ENCODE measurements at places on chromosomes 13 and 19.
A peak's percentile ranks its signal among the peaks of the same experiment; 100 is the strongest.

GRCh38 chr19:23817519-23817918 is 58.8 kb upstream of the ZNF681 start:
- no peak for DNase-seq

DNA sequence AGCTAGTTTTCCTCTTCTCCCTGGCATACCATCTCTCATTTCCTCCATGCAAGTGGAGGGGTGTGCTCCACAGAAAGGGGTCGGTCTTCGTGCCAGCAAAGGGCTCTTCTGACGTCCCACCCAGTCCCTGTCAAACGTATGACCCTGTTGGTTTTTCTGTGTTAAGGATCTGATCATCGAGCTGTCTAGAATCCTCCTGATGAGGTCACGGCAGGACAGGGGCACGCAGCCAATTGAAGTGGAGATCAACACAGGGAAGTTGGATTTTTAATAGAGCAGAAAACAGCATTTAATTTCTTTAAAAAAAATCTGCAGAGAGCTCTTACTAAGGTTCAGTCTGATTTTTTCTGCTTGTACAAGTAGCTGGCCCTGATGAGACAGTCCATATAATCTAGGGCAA is 339.4 kb downstream of the TEX29 start:
- no peak for DNase-seq

GRCh38 chr13:114105521-114106225 is 26.8 kb downstream of the RASA3 start:
- no peak for DNase-seq

GRCh38 chr13:24716446-24716845 is 36.2 kb downstream of the ATP12A start:
- DNase-seq: no peak

- DNase-seq: no peak
Observed at GRCh38 chr19:38049105-38049649, 142.2 kb downstream of the SIPA1L3 start.

DNA sequence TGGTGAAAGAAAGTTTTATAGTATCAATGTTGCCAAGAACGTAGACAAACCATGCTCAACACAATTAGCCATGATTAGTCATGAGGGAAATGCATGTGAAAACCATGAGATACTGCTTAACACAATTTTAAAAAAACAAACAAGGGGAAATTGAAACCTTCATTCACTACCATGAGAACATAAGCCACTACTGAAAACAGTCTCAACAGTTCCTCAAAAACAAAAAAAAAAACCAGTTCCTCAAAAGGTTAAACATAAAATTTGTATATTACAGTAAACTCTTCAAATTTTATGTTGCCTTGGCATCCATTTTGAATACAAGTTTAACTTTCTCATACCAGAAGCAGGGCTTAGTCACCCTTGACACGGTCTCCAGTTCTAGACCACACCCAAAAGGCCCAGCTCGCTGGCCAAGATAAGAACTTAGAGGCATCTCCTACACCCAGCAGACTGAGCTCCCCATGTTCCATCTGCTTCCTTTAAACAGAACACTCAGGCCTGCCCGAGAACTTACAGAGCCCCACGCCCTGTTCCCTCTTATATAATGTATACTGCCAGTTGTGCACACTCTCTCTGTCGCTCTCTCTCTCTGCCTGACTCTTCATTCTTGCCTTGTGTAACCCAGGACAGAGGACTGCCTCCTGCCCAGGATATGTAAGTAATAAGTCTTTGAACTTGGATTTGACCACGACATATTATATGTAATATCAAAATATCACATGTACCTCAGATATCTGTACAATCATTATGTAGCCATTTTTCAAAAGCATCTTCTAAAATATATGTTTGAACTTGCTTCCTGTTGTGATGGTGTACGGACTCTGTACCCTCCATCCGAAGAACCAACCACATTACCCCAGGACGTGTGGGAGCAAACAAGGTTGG is 67.4 kb downstream of the STK24 start:
- no peak for DNase-seq

GRCh38 chr13:21000647-21001046 is 60.7 kb downstream of the LATS2 start:
- no peak for DNase-seq

DNA sequence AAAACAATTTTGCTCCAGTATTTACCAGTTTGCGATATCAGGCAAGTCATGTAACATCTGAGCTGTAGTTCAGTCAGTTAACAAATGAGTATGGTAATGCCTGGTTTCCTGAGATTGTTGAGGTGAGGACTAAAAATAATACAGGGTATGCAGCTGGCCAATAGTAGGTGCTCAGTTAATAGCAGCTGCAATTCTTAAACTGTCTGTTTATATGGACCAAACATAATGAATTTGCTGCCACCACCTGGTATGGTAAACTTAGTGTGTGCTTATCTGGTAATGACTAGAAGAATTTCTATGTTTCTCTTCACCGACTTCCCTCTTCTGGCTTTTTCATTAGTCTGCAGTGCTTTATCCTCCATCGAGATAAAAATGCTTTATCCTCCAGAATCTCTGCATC is 9.1 kb downstream of the ZMYM2 start:
- no peak for DNase-seq

- no peak for DNase-seq
Observed at GRCh38 chr13:95304453-95304852, 3.2 kb upstream of the ABCC4 start.

DNA sequence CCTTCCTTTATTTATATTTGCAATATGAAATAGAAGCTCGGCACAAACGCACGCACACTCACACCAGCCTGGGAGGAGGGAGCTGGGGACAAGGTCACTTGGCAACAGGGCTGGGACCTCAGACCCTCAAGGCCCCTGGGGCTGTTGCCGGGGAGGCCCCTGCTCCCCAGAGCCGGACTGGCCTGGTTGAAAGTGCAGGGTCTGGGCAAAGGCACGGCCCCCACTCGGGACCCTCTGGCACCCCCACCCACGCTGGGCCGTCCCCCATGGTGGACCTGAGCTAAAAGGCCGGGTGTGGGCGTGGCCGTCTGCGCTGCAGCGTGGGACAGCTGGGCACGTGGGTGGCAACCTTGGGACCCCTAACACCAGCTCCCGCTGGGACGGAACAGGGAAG is 1.2 kb upstream of the TMEM86B start:
- DNase-seq: no peak

- peak; percentile 33 for DNase-seq
Observed at GRCh38 chr13:20702915-20703779, at the start of gene IL17D. Gene IL17D (plus strand): TSS chr13:20703699. CDS start chr13:20704002, 303 bp downstream.

DNA sequence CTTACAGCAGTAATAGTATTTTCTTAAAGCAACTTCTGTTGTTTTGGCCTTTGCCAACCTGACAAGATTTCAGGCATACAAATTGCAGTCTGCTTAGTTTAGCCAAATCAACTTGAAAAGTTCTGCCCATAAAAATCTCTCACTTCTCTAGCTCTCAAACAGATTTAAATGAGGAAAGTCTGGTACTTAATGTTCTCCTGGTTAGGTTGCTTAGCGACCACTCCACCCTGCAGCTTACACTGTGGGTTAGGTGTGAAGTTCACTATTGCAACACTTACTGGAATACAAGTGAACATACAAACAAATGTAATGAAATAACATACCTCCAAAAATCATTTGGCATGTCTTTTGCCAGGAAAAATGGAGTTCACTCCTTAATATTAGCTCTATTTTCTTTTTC is 178.7 kb upstream of the PCDH9 start:
- no peak for DNase-seq

GRCh38 chr13:43054803-43055802 is 31.7 kb downstream of the DNAJC15 start:
- DNase-seq: no peak

DNA sequence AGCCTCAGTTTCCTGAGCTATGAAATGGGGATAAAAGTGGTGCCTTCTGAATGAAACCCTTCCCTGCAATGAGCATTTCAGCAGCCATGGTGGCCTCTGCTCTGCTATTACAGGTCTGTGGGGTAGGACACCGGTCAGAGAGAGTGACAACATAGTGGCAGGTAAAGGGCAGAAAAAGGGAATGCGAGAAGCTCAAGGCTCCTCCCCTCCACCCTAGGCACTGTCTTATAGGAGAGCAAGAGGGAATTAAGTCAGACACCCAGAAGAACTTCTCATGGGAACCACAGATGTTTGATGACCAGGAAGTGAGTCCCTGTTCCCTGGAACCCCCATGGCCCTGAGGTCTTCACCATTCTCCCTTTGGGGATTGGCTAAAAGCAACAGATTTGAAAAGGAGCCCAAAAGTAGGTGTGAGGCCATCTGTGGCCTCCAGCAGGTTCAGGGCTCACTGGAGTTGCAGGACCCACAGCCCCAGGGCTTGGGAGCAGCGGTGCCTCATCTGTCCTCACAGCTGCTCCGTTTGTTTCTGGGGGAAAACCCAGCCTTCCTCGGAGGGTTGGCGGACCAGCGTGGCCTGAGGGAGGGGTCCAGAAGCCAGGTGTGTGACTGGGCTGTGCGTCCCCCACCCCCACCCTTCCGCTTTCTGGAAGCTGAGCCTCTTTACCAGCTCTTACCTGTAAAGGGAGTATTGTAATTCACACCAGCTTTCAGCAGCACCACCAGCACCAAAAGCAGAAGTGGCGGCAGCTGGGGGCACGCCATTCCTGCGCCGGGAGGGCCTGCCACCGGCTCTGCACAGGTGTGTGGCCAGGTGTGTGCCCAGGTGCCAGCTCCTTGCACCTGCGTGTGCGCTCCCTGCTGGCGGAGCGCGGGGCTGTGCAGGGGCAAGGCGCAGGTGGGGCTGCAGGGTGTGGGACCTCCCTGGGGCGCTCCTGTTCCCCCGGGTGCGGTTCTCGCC is 19.4 kb downstream of the IQCN start:
- no peak for DNase-seq

DNA sequence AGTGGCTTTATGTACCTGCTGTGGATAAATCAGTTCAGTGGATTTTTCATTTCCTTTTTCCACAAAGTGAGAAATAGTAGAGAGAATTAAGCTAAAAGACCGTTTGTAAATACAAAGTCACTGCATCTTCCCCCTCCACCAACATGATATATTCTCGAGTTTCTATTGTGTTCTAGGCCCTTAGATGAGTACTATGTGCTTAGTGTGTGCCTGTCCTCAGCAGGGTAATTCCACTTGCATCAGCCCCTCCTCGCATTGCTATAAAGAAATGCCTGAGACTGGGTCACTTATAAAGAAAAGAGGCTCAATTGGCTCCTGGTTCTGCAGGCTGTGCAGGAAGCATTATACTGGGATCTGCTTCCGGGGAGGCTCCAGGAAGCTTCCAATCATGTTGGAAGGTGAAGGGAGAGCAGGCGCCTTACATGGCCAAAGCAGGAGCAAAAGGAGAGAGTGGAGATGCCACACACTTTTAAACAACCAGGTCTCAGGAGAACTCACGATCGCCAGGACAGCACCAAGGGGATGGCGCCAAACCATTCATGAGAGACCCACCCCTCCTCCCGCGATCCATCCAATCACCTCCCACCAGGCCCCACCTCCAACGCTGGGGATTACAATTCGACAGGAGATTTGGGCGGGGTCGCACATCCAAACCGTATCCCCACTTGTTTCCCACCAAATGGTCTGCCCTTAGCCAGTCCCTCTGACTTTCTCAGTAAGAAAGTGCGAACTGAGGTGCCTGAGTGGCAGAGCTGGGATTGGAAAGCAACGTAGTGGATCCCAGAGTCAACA is 102.3 kb upstream of the ABCC4 start:
- no peak for DNase-seq

DNA sequence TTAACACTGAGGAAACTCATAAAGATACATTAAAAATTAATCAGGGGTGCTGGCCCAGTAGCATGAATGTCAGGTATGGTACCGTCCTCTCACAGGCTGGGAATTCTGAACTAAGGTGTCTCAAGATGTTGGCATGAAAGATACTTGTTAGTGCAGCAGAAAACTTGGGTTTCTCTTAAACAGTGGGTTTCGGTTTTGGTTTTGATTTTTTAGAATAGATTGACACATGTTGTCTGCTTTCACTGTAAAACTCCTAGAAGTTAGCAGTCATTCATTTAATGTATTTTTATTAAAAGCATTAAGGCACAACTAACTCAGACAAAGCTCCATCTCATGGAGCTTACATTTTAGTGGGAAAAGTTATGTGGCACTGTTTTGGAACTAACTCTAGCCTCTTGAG is 3.5 kb upstream of the OBI1 start:
- no peak for DNase-seq

- no peak for DNase-seq
Observed at GRCh38 chr13:70484931-70485330, 376.7 kb upstream of the KLHL1 start.

GRCh38 chr19:6947745-6948144 is 60.4 kb downstream of the ADGRE1 start:
- peak; percentile 36 for DNase-seq

- no peak for DNase-seq
Observed at GRCh38 chr19:4087787-4088679, 21.3 kb upstream of the ZBTB7A start.

DNA sequence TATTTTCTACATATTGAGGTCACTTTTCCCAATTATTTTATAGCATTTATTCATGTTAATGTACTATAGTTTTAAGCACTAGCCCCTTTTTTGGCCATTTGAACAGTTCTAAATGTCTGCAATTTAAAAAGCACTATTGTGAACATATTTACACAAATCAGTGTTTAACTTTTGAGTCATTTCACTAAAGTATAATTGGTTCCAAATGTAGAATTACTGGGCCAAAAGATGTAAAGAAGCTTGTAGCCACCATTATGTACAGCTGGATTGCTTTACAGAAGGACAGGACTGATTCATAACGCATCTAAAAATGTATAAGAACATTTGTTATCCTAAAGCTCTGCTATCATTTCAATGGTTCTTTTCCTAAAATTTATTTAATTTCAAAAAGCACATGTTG is 16.6 kb upstream of the ATP12A start:
- DNase-seq: no peak

DNA sequence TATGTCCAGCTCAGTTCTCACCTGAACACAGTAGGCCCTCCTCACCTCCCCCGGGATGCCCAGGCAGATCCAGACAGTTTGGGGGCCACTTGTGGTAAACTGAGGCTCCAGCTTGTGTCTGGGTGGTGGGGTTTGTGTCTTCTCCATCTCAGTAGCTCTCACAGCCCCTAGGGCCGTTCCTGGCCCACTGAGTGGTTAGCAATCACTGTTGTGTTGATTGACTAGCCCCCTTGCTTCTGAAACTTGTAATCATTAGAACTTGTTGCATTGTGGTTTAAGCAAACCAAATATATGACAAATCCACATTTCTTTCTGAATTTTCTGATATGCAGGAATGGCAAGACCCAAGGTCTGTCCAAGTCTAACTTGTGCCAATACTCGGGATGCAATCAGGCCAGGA is 13.9 kb upstream of the ZNF536 start:
- DNase-seq: no peak

DNA sequence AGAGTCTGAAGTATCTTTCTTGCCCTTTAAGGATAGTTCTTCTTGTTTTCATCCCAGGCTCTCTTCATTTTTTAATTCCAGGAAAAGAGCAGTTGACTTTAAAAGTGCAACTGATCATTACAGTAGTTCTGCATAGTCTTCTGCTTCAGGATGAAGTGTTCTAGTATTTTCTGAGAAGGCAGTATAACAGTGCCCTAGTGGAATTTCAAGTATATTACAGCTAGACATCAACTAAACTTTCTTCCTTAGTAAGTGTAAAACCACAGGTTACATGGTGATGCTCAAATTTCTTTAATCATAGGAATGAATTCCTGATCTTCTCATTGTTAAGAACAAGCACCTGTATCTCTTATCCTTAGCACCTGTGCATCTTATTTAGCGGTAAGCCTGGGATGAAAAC is 10.9 kb downstream of the NUFIP1 start:
- no peak for DNase-seq

GRCh38 chr13:32384702-32385101 is 43.2 kb downstream of the N4BP2L1 start:
- no peak for DNase-seq
